ENCODE measurements at places on chromosomes 2 and 18.

GRCh38 chr18:49486606-49486952, 455 bp downstream of the C18orf32 start:
- DNase-seq: no peak

DNA sequence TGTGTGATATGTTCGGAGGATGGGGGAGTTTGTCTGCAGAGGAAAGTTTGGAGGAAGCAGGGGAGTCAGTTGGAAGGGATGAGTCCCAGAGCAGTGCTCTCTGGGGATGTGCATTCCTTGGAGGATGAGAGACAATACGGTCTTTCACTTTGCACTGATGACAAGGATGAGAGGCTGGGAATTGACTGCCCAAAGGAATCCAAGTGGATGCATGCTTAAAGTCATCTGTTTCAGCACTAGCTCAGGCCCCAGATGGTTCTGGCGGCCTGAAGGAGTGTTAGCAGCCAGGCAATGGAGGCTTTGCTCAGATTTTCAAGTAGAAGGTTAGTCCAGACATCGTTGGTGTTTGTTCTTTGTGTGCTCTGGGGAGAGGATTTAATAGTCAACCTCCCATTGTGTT, 100.2 kb downstream of the CRIM1 start:
- no peak for DNase-seq

GRCh38 chr2:185219981-185220380, 518.6 kb upstream of the FSIP2 start:
- no peak for DNase-seq

GRCh38 chr18:25310045-25310444, 41.9 kb downstream of the ZNF521 start:
- DNase-seq: peak; percentile 55
